Skeletal muscle cell (primary cell): ENCODE measurements at places on chromosomes 2 and 18.

DNA sequence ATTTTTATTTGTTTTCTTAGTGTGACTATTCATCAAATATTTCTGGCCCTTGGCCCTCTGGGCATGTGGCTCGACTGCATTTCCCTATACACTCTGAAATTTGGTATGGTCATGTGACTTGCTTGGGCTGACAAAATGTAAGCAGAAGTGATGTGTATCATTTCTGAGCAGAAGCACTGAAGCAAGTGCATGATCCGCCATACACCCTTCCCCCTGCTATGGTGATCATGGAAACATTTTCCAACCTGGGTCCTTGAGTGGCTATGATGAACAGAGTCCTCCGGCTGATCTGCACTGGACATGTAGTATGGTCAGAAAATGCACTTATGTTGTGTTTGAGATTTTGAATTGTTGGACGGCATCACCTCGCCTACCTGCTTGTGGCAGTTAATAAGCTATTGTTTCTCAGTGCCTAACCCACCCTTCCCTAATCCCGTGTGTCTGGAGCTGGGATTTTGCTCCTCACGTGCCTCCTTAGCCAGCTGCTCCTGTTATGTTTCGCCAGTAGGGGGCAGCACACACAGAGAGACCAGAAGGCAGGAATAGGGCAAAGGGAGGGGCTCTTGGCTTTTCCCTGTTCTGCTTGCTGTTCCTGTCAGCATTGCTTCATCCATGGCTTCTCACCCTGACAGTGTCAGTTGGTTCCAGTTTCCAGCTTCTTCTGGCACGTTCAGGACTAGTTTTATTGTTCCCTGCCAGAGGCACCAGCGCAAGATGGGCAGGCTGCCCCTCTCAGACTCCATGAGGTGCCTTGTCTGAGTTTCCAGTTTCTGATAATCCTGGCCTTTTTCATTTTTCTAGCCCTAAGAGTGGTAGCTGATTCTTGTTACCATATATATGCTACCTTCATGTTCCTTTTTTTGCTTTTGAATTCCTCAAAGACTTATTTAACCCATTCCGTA, 207.4 kb downstream of the ARL6IP6 start:
- no peak for DNase-seq

- no peak for DNase-seq
Measured at GRCh38 chr2:152548111-152548875, 169.0 kb downstream of the PRPF40A start.

DNA sequence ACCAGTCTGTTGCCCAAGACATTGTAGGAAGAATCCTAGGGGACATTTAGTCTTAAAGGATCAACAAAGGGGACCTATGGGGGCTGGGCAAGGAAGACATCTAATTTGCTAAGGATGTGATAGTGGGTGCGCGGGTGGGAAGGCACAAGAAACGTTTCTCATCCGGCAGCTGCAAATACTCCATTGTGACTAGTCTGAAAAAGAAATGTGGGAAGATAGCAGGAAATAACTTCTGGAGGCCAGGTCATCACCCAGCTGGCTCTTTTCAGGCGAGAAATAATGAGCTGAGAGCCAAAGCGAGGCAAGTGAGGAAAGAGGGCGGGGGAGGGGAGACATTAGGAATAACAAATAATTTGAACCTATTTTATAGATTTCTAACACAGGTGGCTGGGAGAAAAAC, 70.3 kb upstream of the NCK2 start:
- no peak for DNase-seq

DNA sequence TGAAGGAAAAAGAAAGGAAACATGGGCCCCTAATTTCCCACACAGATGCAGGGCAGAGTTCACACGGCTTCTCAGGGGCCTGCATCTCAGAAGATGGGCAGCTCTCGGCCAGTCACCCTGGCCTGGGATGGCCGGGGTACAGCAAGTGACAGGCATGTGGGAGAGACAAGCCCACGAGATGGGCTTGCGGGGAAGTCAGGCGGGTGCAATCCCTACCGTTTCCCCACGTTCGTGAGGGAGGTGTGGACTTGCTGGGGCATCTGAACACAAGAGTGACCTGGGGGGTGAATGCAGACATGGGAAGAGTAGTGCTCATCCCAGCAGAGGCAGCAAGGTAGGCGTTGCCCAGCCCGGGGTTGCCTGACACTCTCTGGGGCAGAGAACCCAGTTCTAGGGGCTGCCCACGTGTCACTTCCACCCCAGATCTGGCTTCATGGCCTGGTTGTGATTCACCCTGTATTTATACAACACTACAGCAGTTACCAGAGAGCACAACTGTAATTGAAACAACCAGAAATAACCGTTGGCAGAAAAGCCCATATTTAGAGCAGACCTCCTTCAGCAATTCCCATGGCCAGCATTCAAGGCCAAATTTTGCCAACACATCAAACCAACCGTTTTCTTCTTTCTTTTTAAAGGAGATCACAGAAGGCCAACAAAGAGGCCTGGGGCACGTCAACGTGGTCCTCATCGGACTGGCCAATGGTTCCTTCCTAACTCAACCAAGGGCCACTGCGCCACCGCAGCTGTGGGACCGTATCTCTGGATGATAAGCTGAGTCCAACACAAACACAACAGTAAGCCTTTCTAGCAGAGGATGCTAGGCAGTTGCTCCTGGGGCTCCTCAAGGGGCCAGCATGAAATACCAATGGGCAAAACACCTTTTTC, 58.4 kb downstream of the PARD6G start:
- no peak for DNase-seq

GRCh38 chr2:69214898-69215297, 172.1 kb downstream of the GFPT1 start:
- no peak for DNase-seq

GRCh38 chr2:192025637-192026036, 169.1 kb downstream of the TMEFF2 start:
- no peak for DNase-seq

DNA sequence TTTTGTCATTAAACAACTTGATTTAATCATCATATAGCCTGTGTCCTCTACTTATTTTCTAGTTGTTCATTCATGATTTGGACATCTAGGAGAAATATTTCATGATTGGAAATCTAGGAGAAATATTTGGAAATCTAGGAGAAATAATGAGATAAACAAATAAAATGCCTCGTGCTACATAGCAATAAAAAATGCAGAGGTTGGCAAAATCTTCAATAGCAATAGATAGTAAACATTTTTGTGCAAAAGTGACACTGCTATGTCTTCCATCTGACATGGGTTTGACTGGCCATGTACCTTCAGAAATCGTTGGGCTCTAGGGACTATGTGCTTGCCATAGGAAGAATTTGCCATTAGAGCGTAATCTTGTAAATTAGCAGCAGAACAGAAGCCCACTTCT, 1304.5 kb upstream of the ZEB2 start:
- DNase-seq, result no peak
